ENCODE measurements at places on chromosomes 1 and 21.

DNA sequence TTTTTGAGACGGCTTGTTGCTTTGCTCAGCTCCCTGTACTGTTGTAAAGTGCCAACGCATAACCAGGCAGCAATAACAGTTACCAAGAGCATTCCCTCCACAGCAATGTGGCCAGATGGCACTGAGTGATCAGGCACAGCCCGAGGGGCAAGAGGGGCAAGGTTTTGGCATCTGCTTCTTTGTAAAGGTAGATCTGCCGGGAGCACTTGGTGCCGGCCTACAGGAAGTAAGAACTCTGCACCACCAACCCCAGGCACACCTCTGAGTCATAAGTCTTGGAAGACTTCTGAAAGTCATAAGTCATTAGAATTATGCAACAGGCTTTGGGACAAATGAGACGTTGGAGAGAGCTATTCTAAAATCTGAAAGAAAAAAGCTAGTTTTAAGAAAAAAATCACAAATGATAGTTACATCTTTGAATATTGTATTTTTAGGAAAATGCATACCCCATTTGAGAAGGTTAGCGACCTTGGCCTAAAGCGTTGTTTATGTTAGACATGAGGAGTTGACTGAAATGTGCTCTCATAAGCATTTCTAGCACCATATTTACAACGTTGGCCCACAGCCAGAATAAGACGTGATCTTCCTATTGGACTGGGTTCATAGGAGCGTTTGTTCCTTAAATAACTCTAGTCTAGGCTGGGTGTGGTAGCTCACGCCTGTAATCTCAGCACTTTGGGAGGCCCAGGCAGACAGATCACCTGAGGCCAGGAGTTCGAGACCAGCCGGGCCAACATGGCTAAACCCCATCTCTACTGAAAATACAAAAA is 37.7 kb upstream of the MAP10 start:
- no peaks in the 10 kb centered on the region for H3K4me1 ChIP-seq
- H3K36me3 ChIP-seq, result no peaks in the 10 kb centered on the region
- H3K4me3 ChIP-seq, result no peak overlapping the region

GRCh38 chr1:162406811-162407210 is 5.1 kb downstream of the SH2D1B start:
- no peaks in the 10 kb centered on the region for H3K36me3 ChIP-seq
- no peaks in the 10 kb centered on the region for H3K27me3 ChIP-seq
- no peak for DNase-seq
- no peak overlapping the region for H3K27ac ChIP-seq
- H3K4me3 ChIP-seq, result no peak overlapping the region
- no peaks in the 10 kb centered on the region for H3K4me1 ChIP-seq

GRCh38 chr1:216883518-216883917 is 160.3 kb upstream of the ESRRG start:
- no peak overlapping the region for H3K27ac ChIP-seq
- no peaks in the 10 kb centered on the region for H3K36me3 ChIP-seq
- no peak for DNase-seq
- H3K27me3 ChIP-seq, result no peaks in the 10 kb centered on the region
- H3K4me1 ChIP-seq, result no peaks in the 10 kb centered on the region

DNA sequence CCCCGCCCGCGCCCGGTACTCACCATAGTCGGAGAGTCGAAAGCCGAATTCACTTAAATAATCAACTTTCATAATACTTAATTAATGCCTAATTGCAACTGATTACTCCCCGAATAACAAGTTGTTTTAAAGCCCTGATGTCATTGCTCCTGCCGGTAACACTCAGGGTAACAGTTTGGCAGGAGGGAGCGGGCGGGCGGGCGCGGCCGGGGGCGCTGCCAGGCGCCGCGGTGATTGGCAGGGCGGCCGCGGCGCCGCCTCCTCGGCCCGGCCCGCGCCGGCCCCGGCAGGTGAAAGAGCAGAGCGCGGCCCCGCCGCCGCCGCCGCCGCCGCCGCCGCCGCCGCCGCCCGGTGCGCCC is 102.2 kb downstream of the CASZ1 start:
- no peaks in the 10 kb centered on the region for H3K4me1 ChIP-seq
- no peaks in the 10 kb centered on the region for H3K27me3 ChIP-seq
- H3K36me3 ChIP-seq, result no peaks in the 10 kb centered on the region
- H3K4me3 ChIP-seq, result peak overlapping the region; percentile 79

- no peaks in the 10 kb centered on the region for H3K4me1 ChIP-seq
- no peak overlapping the region for H3K4me3 ChIP-seq
- H3K36me3 ChIP-seq, result no peaks in the 10 kb centered on the region
- H3K27ac ChIP-seq, result no peak overlapping the region
- H3K27me3 ChIP-seq, result no peaks in the 10 kb centered on the region
Observed at GRCh38 chr1:178574345-178574744, 61.4 kb downstream of the TEX35 start.

DNA sequence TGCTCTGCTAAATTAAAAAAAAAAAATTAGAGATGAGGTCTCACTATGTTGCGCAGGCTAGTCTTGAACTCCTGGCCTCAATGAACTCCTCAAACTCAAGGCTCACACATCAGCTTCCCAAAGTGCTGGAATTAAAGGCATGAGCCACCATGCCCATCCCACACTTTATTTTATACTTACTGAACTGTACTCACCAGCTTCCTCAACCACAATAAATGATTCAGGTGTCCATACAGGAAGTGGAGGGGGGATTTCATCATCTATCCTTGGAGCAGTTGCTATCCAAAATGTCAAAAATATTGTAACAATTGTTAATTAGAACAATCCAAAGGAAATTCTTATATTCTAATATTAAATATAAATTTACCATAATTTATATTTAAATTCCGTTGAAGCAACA is 22.4 kb upstream of the RSBN1 start:
- H3K4me3 ChIP-seq, result no peak overlapping the region
- H3K27me3 ChIP-seq, result no peaks in the 10 kb centered on the region
- H3K36me3 ChIP-seq, result no peaks in the 10 kb centered on the region
- H3K27ac ChIP-seq, result no peak overlapping the region
- DNase-seq, result no peak

GRCh38 chr1:236168716-236169429 is 26.5 kb downstream of the GPR137B start:
- DNase-seq, result peak; percentile 88
- no peak overlapping the region for H3K27ac ChIP-seq
- H3K4me1 ChIP-seq, result no peaks in the 10 kb centered on the region
- H3K4me3 ChIP-seq, result no peak overlapping the region

DNA sequence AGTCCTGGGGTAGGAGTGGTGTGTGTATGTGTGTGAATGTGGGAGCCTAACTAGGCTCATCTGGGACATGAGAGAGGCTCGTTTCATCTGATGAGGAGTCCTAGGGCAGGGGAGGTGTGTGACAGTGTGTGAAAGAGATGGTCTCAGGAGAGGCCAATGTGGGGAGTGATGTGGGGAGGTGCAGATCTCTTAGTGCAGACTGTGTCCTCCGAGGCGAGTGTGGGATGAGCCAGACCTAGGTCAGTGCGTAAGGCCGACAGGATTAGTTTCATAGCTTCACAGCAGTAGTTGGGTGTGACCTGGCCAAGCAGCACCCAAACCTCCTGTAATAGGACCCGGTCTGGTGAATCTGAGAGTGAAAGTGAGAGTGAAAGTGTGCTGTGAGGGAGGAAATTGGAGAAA is 94.7 kb downstream of the LIPI start:
- no peak overlapping the region for H3K27ac ChIP-seq
- no peaks in the 10 kb centered on the region for H3K4me1 ChIP-seq
- no peaks in the 10 kb centered on the region for H3K27me3 ChIP-seq

DNA sequence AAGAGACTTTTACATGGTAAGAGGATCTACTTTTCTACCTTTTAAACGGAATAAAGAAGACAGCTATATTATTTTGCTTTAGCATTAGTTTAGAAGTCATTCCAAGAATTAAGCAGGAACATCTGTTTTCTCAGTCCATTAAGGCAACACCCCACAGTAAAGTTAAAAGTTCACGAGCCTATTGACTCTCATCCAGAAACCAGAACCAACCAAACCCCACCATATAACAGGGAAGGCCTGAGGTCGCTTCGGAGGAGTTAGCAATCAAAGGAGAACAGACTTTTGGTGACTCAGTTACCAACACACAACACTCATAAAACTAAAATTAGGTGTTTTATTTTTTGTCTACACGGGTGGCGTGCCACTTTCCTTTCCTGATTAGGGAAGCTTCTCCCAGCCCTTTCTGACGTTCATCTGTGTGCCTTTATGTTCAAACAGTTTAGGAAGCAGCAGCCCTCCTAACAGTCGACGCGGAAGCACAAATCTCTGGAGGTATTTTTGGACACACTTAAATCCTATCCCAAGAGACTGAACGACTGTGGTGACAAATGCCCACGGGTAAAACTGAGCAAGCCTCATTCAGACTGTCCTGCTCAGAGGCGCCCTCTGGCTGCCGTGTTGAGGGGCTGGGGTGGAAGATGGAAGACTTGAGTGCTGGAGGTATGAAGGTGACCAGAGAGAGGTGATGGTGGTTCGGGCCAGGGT is 8.6 kb upstream of the PLA2G2C start:
- no peaks in the 10 kb centered on the region for H3K27me3 ChIP-seq
- DNase-seq, result peak; percentile 85
- H3K4me3 ChIP-seq, result no peak overlapping the region
- H3K36me3 ChIP-seq, result no peaks in the 10 kb centered on the region
- H3K27ac ChIP-seq, result no peak overlapping the region
- H3K4me1 ChIP-seq, result no peaks in the 10 kb centered on the region

GRCh38 chr1:67312615-67313014 is 4.9 kb downstream of the IL12RB2 start:
- H3K4me3 ChIP-seq, result no peak overlapping the region
- no peaks in the 10 kb centered on the region for H3K27me3 ChIP-seq
- H3K27ac ChIP-seq, result no peak overlapping the region
- H3K36me3 ChIP-seq, result no peaks in the 10 kb centered on the region
- H3K4me1 ChIP-seq, result no peaks in the 10 kb centered on the region
- no peak for DNase-seq

DNA sequence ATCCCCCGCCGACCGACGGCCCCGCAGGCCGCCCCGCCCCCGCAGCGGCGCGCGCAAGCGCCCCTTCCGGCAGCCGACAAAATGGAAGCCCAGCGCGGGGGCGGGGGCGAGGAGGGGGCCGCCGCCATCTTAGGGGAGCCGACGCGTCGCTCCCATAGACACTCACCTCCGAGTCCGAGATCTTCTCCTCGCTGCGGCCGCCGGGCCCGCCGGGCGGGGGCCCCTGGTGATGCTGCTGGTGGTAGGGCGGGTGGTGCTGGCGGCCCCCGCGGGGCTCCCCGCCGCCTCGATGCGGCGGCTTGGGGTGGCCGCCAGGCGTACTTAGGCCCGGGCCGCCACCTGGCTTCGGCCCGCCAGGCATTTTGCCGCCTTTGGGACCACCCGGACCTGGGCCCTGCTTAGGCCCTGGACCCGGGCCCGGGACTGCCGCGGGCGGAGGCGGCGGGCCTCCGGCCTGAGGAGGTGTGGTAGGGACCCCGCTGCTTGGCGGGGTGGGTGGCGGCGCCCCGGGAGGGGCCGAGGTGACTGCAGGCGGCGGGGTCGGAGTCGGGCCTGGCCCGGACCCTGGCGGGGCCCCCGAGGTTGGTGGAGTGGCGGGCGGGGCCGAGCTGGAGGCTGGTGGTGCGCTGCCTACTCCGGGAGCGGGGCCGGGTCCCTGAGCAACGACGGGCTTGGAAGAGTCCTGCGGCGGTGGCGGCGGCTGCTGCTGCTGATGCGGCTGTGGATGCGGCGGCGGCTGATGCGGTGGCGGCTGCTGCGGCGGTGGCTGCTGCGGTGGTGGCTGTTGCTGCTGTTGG is 691 bp downstream of the SFPQ start:
- H3K4me1 ChIP-seq, result no peaks in the 10 kb centered on the region
- H3K36me3 ChIP-seq, result no peaks in the 10 kb centered on the region
- H3K4me3 ChIP-seq, result peak overlapping the region; percentile 87
- peak; percentile 96 for DNase-seq
- peak overlapping the region; percentile 98 for H3K27ac ChIP-seq

DNA sequence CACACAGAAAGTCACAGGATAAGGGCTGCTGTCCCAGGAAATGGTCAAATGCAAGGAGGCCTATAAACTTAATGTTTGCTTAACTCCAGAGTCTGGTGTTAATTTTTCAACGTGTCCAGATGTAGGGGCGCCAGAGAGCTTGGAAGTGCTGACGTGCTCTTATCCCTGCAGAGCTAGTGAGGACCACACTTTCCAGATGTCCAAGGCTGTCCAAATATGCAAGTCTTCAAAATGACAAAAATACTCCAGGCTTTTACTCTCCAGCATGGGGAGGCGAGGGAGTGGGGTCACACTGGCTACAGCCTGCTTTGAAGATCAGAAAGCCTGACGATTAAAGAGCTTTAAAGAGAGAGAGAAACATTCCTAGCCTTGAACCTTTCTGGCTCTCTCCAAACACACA is 57.6 kb downstream of the ABCA4 start:
- no peak overlapping the region for H3K4me3 ChIP-seq
- no peaks in the 10 kb centered on the region for H3K27me3 ChIP-seq
- no peaks in the 10 kb centered on the region for H3K4me1 ChIP-seq
- H3K36me3 ChIP-seq, result no peaks in the 10 kb centered on the region

Measured in aorta (tissue), 5 donors.